Activated effector memory CD4-positive, alpha-beta T cell treated with anti-CD3 and anti-CD28 coated beads, Interleukin-2, amount 50 U/mL, for 16 hours (primary cell): ENCODE measurements at places on chromosomes 3 and 15.

DNA sequence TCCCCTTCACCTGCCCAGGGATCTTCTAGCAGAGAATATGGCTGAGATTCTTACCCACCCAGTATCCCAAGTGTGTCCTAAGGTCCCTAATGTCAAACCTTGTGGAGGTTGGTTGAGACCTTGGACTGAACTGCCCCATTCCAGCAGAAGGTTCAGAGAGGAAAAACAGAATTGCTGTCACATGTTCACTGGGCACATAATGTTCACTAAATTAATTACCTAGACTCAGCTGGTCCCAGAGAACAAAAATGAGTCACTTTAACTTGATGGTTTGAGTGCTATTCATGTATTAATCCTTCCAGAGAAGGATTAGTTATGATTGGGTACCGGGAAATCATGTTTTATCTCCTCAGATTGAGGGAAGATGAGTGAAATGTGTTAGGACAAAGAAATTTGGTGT lies 171.3 kb upstream of the GADL1 start:
- no peak for DNase-seq

- no peak for DNase-seq
Observed at GRCh38 chr3:66554178-66554577, 53.4 kb upstream of the LRIG1 start.

GRCh38 chr3:32453346-32453745 lies 49.3 kb downstream of the CMTM6 start:
- DNase-seq: no peak

GRCh38 chr3:142467768-142468167 lies 19.9 kb upstream of the XRN1 start:
- DNase-seq: no peak

DNA sequence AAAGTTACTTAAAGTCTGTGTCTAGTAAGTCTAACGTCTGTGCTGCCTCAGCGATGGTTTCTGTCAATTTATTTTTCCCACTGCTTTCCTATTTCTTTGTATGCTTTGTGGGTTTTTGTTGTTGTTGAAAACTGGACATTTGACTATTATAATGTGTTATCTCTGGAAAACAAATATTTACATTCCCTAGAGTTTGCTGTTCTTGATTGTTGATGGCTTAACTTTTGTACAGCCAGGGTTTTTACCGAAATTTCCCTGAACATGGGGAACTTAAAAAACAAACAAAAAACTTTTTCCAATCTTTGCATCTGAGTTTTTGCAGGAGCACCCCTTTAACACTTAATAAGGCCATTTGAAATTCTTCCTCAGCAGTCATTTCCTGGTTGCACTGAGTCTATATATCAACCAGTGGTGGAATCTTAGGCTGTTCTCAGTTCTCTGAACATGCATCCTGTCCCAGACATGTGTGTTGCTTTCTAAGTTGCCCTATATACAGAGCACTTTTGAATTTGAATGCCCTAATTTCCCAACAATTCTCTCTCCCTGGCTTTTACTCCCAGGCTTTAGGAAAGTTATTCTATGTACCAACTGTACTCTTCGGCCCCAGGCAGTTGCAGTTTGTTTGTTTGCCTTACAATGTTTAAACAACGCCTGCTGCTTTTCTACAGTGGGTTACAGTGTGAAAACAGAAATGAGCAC lies 11.8 kb upstream of the PIAS1 start:
- no peak for DNase-seq

GRCh38 chr3:77065750-77066149 lies 25.9 kb downstream of the ROBO2 start:
- no peak for DNase-seq

DNA sequence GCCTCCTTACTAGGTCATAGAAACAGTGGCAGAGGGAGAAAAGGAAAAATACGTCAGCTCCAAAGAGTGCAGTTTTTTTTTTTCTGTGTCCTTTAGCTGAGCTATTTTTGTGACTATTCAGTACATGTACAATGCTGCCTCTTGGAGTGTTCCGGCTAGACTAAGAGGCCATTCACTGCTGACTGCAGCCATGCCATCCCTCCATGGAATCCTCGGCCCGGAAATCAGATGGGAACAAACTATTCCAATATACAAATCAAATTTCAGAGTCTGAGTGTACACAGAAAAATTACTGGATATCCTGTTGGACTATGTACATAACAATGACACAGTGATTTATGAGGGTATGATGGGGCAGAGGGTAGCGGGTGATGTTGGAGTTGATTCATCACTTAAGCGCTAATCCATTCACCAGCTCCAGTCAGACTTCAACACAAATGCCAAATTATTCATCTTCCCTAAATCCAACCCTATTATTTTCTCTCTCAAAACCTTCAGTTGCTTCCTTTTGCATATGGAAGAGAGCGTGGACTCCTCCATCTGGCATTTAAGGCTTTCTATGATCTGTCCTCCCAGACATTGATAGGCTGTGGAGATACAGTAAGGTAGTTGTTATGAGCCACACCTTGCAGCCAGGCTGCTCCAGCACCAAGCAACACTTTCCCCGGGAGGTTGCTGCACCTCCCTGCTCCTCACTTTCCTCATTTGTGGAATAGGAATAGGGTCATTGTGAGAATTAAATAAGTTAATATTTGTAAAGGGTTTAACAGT lies 109.1 kb downstream of the LPP start:
- DNase-seq: no peak

- no peak for DNase-seq
Observed at GRCh38 chr15:51765751-51766150, 14.4 kb downstream of the TMOD2 start.

DNA sequence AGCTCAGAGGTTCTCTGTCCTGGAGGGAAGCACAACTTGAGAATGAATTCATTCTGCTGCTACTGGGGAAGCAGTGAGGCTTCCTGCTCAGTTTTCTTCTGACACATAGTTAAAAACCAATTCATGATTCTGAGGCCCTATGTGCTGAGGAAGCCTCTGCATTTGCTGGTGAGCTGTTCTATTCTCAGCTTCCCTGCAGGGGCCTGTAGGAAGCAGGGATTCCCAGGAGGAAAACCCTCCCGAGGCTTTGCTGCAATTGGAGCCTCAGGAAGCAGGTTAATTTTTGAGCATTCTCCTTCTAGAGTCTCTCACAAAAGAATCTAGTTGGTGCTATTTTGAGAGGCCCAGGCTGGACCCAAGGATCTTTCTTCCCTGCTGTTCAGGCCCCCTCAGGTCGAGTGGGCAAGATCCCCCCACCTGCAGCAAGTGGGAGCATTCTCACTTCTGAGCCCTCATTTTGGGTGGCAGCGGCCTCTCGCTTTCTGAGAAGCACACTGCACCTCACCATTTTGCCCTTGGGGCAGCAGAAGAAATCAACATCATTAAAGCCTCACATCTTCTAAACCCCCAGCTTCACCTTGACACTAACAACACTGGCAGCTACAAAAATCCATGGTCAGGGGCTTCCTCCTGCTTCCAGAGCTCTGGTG lies 197.5 kb upstream of the TSC22D2 start:
- no peak for DNase-seq

GRCh38 chr3:171384101-171384891 lies 75.9 kb downstream of the TNIK start:
- DNase-seq: no peak

- DNase-seq: no peak
Observed at GRCh38 chr3:153429821-153430220, 267.8 kb downstream of the RAP2B start.

GRCh38 chr15:75775296-75776064 lies 62.8 kb upstream of the CSPG4 start:
- DNase-seq: peak; percentile 52

DNA sequence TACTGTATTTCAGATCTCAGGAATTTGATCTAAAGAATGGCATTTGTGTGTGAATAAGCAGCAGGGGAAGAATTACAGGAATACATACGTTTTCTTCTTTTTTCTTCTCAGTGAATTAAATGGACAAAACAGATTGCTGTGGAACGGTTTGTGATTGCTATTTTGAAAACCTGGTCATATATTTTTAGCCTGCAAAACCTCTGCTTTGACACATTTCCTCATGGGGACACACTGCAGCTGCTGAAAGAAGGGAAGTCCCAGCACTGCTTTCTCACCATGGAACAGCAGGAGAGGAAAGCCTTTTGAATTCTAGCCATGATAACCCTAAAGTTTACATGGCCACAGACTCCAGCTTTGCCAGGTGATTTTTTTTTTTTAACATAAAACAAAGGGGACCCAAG lies 315.0 kb downstream of the OXSM start:
- DNase-seq: no peak

DNA sequence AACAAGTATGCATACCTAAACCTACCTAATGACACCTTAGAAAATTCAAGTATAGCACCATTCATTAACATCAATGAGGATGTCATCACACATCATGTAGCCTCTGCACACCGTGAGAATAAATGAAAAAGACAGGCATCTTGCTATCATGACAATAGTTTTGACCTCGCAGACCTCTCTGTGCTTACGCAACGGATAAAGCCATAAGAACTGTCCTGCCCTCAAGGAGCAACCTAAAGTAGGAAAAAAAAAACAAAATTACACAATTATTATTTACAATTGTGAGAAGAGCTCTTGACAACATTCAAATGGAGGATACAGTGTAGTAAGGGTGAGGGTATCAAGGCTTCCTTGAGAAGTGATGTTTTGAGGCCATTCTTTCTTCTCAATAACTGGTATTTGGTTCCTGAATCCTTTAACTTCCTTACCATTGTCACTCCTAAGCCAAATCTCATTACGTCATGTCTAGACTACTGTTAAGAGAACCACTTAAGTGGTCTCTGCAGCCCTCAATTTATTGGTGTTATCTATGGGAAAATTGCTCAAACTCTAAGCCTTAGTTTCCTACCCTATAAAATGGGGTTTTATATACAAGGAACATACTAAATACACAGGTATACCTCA lies 7.0 kb upstream of the SETD5 start:
- no peak for DNase-seq

- DNase-seq: no peak
Observed at GRCh38 chr3:908839-909238, 184.0 kb upstream of the CNTN6 start.

- no peak for DNase-seq
Observed at GRCh38 chr15:95470529-95470928, 860.0 kb upstream of the NR2F2 start.

DNA sequence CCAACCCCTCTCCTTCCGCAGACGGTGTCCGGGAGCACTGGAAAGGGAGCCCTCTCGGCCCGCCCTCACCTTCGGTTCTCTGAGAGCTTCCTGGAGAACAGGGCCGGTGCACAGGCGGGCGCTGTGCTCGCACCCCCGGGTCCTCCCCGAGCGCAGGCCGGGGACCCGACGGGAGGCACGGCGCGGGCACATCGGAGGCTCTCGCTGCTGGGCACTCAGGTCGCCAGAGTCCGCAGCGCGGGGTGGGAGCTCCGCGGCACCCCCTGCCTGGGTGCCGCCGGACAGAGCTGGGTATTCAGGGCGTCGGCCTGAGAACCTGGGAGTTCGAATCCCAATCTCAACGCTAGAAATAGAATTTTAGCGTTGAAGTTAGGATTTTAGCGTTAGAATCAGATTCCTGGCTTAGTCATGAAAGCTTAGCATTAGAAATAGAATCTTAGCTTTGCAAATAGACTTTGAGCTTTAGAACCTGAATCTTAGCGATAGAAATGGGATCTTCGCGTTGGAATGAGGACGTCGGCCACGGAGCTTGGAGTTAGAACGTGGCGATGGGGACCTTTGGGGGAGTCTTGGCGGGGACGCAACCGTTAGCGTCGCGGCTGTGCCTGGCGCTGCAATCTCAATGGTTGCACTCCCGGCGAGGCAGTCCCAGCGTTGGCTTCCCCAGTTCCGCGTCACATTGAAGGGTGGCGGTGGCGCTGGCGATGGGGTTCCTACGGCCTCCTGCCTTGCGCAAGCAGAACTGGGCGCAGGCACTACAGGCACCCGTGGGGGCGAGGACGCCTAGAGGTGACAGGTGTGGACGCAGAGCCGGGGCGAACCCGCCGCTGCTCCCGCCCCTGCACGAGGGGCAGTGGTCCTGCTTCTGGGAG lies 549 bp downstream of the TRH start:
- no peak for DNase-seq
